CD4-positive, alpha-beta T cell treated with Interleukin-6 for 4 hours (primary cell): ENCODE measurements at places on chromosomes 12 and 14.

GRCh38 chr14:21098076-21098891 is at the start of gene ZNF219:
ZNF219 (minus strand) TSS chr14:21098655; CDS start chr14:21093591, 5,064 bp downstream.
- peak; percentile 47 for DNase-seq

- DNase-seq, result no peak
Observed at GRCh38 chr12:56296295-56296694, 3.8 kb downstream of the CS start.

- no peak for DNase-seq
Observed at GRCh38 chr12:30905463-30906009, 21.0 kb upstream of the TSPAN11 start.

GRCh38 chr14:34742270-34743115 is 28.1 kb upstream of the CFL2 start:
- no peak for DNase-seq

DNA sequence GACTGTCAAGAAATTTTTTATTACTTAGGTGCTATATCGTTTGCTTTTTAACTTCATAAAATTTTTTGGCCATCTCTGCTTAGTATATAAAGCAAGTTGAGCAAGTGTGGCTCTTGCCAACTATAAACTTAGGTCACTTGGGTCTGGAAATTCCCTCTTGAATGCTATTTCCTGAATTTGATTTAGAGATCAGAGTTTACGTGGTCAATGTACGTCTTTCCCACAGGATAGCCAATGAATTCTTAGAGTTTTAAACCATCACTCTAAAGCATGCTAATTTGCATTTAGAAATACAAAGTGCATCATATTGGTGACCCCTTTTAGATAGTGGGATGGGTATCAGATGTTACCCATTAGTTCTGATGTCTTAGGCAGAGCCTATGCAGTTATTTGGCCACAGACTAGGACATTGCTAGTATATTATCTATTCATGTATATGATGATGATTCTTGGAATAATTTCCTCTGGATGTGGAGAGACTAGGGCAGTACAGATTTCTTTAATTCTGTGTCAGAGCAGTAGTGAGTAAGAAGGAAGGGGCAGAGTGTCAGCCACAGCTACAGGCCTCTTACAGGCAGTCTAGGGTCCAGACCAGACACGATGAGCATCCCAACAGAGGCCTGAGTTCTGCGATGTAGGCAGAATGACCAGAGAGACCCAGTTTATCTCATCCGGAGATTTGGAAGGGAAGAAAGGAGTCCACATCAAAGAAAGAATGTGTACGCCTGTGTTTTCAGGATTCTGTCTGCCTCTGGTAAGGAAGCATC is 30.3 kb downstream of the SCN8A start:
- no peak for DNase-seq

DNA sequence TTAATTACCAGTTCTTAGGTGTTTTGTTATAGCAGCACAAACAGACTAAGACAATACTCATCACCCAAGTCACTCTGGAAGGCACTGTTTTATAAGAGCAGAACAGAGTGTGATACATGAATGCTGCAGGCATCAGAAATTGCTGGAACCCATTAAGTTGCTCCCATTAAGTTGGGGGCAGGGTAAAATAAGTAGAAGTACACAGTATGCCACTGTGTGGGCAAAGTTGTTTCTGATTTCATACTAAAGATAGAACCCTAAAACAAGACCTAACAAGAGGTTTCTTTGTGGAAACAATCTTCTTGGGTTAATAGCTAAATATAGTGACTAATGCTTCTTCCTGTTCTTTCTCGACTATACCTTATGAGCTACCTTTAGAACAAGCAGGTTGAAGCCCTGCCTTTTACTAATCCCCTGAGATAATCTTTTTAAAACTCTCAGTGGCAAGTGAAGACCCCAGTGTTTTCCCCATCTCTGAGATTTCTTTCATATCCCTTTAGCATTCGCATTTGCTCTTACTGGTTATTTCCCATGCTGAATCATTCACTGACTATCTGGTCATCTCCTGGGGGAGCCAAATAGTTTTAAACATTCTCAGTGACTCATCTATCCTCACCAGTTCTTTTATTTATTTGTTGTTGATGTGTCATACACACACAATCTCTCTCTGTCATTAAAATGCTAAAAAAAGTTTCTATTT is 52.3 kb downstream of the SOCS2 start:
- DNase-seq, result no peak
